ENCODE measurements at places on chromosomes 5 and 9.

DNA sequence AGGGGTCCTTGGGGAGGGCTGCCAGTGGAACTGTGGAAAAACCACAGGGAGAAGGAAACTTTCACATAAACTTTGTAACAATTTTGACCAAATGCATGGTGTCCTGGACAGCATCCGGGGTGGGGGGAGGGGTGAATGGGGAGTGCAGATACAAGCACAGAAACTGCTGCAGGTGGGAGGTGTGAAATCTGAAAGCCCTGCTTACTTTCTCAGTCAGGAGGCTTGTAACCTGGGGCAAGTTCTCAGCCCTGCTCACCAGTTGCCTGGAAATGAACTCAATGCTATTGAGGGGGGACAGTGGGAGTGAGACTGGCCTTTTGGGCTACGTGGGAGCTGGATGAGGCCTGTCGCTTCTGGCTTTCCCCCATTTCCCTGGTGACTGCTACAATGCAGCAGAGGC, 694.5 kb upstream of the ZNF608 start:
- DNase-seq, result no peak

GRCh38 chr9:34994260-34994899, 4.8 kb downstream of the DNAJB5 start:
- peak; percentile 46 for DNase-seq

DNA sequence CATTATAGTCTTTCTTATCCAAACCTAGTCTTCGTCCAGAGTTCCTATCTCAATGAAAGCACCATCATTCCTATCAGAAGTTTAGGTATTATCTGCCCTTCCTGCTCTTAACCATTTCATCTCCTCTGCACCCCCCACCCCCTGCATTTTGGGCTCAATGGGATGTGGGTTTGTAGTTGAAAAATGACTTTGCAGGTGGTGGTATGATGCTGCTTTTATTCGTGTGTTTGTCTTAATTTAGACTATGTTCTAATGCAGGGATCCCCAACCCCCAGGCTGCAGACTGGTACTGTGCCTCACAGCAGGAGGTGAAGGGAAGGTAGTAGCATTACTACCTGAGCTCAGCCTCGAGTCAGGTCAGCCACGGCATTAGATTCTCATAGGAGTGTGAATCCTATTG, 49.4 kb upstream of the ZNF608 start:
- DNase-seq, result no peak

DNA sequence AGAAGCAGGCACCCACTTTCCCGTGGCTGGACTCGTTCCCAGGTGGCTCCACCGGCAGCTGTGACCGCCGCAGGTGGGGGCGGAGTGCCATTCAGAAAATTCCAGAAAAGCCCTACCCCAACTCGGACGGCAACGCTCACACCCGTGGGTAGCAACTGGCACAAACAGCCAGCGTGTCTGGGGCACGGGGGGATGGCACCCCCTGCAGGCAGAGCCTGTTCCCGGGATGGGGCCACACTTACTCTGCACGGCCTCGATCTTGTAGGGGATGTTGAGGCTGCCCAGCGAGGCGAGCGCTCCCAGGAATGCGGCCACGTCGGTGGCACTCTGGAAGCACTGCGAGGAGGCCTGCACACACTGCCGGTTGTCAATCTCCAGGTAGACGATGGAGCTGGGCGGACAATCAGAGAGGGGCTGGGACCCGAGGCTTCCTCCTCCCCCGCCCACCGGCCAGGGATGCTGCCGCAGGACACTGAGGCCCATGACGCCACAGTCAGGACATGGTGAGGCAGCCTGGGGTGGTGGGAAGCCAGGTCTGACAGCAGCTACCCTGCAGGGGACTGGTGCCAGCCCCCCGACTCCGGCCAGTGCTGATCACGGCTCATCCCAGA, 20.2 kb upstream of the SEC16A start:
- DNase-seq, result no peak

- no peak for DNase-seq
These were observed 3.5 kb upstream of the GADD45G start for GRCh38 chr9:89601306-89601705.

DNA sequence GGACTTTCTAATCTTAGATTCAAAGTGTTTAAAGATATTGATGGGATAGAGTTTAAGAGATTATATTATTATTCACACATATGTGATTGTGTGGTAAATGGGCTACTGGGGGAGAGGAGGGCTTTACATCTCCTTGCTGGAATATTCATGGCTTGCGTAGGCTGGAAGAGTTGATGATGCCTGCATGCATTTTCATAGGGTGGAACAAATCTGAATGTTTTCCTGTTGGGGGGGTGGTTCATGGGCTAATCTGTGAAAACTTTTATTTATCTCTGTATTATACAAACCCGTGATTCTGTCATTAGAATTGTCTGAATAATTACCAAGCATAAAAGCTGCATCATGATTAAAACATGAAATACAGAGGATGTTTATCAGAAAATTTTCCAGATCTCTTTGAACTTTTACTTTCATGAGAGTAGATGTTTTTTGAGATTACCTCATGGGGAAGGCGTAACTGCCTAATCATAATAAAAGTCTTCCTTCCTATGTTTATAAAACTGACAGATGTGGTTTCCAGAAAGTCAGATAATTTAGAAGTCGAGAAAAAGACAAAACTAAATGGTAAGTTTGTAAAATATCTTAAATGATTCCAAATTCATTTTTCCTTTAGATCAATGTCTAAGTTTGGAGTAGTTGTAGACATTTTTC, 1185.4 kb upstream of the SEMA6A start:
- no peak for DNase-seq
